ENCODE measurements at places on chromosomes 5 and 9.
A peak's percentile ranks its signal among the peaks of the same experiment; 100 is the strongest.

DNA sequence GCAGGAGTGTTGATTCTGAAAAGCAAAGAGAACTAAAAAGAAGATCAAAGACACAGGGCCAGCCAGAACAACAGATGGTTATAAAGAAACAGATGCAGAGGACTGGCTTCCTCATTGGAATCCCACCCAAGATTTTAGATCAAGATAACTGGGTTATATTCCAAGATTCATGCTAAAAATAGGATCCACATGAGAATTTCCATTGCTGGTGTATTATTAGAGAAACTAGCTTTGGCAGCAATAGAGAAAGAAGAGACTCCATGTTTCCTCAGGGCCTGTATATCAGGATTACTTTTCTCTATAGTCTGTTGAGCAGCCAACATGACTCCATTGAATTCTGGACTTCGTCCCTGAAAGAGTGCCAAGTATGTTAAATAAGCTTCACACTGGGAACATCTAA lies 367.3 kb downstream of the TUSC1 start:
- no peak for DNase-seq

- no peak for DNase-seq
These were observed 321.2 kb upstream of the CCNH start for GRCh38 chr5:87733897-87734296.

DNA sequence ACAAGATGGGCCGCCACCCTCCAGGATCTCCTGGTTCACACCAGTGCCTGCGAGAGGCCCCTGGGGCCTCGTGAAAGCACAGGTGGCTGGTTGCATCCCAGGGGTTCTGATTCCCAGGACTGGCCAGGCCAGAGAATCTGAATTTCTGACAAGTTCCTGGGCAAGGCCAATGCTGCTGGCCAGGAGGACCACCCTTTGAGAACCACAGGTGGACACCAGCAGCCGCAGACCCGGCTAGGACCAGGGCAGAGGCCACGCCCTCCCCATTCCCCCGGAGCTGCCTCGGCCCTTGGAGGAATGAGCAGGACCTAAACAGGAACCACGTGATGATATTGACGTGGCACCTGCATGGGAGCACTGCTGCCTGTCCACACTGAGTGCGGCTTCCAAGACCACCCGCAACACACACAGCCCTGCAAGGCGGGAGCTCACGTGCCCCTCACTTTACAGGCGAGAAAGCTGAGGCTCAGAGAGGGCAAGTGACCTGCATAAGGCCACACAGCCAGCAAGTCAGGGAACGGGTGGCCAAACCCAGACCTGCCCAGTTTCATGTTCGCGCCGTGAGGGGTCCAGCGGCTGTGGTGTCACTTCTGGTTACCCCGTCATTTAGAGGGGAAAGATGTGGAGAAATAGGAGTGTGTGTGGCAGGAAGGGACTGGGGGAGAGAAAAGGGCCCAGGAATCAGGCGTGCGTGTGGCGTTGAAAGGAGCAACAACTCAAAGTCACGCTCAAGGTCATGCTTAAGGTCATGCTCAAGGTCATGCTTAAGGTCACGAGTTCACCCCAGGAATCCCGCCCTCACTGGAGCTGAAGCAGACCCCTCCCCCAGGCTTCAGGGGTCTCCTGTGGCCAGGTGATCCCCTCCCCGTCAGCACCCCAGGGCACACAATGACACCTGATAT lies 105.9 kb upstream of the IER5L start:
- no peak for DNase-seq

DNA sequence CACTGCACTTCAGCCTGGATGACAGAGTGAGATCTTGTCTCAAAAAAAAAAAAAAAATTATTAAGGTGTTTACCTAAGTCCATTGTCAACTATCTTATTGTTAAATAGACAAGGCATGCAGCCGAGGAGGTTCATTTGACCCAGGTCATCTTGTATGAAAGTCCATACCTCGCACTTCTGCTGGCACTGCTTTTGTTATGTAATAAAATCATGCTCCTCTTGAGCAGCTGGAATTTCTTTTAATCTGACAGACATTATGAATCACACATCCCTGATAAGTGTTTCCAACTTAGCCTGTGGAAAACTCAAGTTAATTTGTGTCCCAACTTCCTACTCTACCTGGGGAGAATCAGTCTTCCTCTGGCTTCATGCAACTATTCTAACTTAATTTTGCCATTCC lies 315.6 kb upstream of the KLF4 start:
- DNase-seq: no peak

DNA sequence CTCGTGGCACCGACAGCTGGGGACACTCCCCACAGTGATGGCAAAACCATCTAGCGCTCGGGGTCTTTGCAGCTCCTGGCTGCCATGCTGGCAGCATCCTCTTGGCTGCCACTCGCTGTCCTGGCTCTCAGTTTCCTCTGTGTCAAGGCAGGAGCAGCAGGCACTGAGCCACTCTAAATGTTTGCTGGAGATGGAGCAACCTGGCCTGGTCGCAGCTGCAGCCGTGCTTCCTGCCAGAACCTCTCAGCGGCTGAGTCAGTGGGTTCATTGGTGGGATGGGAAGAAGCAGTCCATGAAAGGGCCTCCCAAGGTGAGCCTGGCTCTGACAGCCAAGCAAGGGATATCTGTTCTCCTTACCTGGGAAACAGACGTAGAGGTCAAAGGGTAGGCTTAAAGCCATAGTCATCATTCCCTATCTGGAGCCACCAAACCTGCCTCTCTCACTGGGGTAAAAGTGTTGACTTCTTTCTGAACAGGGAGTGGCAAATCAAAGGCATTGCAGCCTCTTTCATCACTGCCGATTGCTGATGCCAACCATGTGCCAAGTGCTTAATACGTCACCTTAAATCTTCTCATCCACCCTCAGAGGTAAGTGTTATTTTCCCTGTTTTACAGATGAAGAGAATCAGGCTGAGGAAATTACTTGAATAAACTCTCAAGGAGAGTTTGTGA lies 304.8 kb upstream of the ZNF462 start:
- no peak for DNase-seq

DNA sequence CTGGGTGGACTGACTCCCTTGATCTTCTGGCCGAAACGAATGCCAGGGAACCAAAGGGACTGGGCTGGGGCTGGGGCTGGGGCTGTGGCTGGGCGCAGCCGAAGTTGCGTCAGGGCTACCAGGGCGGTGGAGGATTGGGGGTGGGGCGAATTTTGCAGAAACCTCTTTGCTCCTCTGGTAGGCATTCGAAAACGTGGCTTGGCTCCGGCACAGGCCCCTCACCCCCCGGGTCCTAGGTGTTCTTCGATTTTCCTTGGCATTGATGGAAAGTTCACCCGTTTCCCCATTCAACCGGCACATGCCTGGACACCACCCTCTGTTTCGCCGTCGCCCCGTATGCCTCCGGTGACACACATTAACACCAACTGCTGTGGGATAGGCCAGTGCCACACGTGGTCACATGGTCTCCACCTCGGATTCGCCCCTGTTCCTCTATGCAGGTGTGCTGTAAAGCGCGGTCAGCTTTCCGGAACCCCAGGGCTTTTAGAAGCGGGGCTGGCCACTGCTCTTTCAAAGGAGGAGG lies 477.1 kb downstream of the SPATA31A7 start:
- DNase-seq: no peak

DNA sequence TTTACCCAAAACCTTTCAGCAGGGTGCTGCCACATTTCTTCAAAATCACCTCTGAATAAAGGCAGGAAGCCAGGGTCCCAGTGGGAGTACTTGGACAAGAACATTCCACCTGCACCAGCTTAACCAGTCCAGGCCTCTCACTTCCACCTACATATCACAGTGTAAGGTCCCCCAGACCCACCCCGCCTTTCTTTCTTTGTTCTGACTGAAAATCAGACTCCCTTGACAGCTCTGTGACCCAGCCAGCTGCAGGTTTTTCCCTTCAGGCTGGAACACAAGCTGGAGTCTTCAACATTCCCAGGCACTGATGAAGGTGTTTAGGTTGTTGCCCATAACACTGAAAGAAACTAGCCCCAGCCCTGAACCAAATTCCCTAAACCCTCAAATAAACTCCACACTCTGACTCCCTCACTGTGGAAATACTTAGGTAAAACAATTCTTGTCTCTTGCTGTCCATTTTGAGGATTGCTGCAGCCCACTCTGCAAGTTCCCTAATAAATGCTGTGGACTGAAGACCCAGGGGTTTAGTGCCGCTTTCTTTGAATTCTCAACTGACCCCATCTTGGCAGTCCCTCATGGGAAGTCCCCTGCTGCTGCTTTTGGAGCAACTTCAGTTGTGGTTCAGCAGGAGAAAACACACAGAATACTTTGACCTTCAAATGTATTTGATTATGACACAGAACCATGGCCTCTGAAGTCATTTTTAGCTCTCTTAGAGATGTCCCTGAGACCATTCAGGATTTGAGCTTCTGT lies 24.8 kb downstream of the P4HA2 start:
- DNase-seq: no peak

DNA sequence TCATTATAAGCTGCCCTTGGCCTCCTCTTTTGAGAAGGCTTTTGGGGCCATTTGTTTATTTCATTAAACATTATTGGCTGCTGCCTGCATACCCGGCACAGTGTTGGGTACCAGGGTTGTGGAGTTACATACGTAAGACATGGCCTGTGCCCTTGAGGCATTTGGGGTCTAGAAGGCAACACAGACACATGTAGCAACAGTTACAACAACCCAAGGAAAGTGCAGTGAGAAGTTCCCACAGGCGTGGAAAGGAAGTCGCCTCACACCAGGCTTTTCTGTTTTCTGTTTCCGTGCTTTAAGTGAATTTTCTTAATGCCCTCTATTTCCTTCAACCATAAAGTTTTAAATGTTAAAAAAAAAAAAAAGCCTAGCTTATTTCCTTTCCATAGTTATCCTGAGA lies 47.4 kb downstream of the GALNT10 start:
- no peak for DNase-seq

GRCh38 chr9:111969622-111970021 lies 73.0 kb downstream of the UGCG start:
- DNase-seq: no peak

- DNase-seq: peak; percentile 66
These were observed 1.4 kb upstream of the ADAMTSL2 start for GRCh38 chr9:133532937-133533668.
